ENCODE measurements at places on chromosomes 2 and 18. TPM values are rescaled to one million over a fixed set of nuclear protein-coding genes. Genes with fewer than 3 reads are reported as not detected.

Gene ANKRD30BL
- total RNA-seq, result not detected

- DNase-seq, result peak; percentile 39
Observed at GRCh38 chr18:48540251-48541025, 1.6 kb downstream of the CTIF start.

Gene HOXD3
- not detected for total RNA-seq

Gene REG3A
- not detected for total RNA-seq

- peak; percentile 97 for DNase-seq
Observed at GRCh38 chr2:9675415-9676351, 44.9 kb upstream of the YWHAQ start.

DNA sequence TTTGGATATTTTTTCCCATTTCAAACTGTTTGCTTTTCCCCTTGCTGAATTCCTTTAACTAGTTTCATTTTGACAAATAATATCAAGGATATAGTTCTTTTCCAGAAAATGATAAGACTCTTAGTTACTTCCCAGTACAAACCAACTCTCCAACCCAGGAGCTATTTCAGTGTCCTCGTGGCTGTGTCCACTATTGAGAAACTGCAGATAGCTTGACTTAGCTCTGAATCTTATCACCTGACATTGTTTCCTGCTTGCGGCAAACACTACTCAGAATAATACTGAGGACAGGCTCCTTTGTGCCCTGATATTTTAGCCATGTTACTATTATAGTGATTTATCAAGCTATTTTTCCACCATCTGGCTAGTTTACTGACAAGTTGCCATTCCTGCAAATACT lies 74.6 kb downstream of the KLF7 start:
- no peak for DNase-seq

DNA sequence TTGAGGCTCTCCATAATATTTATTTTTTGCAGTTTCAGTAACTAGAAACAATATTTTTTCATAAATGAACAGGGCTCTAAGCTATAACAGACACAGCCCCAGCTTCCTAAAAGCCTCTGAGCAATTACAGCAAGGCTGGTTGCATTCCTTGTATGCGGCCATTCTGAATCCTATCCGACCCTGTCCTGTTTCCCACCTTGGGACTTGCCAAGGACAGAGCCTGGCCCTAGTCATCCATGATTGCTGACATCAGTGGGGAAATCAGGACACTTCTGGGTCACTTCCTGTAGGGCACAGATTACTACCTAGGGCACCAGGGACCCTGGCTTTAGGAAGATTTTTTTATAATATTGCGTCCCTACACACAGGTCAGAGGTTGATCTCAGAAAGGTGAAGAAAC lies 5.5 kb downstream of the TMEM177 start:
- DNase-seq, result no peak

Gene PDCD1
- not detected for total RNA-seq

- no peak for DNase-seq
Observed at GRCh38 chr2:104443145-104443544, 410.8 kb upstream of the POU3F3 start.

Gene DNAH7
- 1.2 TPM for total RNA-seq

- DNase-seq, result no peak
Observed at GRCh38 chr18:6255116-6255705, 159.5 kb downstream of the L3MBTL4 start.

Gene ERICH2
- total RNA-seq, result 1.9 TPM

DNA sequence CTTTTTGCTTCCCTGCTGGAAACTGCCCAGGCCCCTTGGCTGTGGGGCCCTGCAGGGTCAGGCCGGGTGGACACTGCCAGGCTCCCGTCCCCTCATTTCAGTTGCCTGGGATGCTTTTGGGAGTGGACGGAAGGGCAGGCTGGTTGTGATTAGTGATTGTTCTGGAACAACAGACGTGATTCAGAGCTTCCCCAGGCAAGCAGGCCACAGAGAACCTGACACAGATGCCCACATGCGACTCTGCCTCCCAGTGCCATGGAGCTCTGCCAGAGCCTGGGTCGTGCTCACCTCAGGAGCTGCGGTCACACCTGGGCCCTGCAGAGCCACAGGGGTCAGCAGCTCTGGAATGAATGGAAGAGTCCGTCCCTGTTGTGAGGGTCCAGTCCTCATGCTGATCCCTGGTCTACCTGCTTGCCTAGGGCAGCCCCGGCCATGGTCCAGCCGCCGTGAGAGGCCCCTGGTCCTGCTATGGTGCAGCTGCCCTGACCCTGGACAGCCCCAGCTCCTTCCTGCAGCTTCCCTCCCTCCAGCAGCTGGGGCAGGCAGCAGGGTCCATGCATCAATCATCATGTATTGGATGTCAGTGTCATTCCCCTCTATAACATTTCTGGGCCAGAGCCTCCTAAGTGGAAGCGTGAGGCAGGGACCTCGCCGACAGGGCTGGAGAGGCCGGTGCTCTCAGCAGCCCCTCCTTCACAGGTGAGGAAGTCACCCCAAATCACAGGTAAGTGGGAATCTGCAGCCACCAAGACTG lies 518.6 kb upstream of the MYT1L start:
- DNase-seq, result no peak

Gene CRYBA2
- total RNA-seq, result not detected

- DNase-seq, result no peak
Observed at GRCh38 chr2:74072565-74072964, 75.1 kb downstream of the BOLA3 start.

- DNase-seq, result peak; percentile 78
Observed at GRCh38 chr2:134819334-134819733, 19.1 kb upstream of the ACMSD start.
